ENCODE measurements at places on chromosomes 16 and 17.
A peak's percentile ranks its signal among the peaks of the same experiment; 100 is the strongest.

DNA sequence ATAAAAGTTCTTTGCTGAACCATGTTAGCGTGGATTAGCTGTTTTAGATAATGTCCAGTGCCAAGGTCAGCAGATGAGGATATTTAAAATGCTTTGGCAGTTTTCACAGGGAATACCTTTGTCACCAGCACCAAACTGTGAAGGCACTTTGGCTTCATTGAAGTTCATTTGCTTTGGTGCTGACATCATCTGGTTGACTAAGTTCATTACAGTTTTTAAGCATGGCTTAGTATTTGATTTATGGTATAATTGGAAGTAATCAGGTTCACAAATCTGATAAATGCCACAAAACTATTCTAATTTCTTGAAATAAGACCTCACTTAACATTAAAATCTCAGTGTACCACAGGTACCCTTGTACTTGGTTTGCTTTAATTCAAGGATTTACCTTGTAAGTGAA, 4.3 kb downstream of the GID4 start:
- peak; percentile 23 for DNase-seq

- peak; percentile 40 for DNase-seq
Observed at GRCh38 chr17:3891626-3892094, 1.2 kb downstream of the CAMKK1 start.

GRCh38 chr17:17071531-17072360, 29.5 kb downstream of the MPRIP start:
- DNase-seq: no peak

GRCh38 chr17:2123375-2124251, 68.7 kb downstream of the HIC1 start:
- DNase-seq: peak; percentile 46

- no peak for DNase-seq
Observed at GRCh38 chr17:7024402-7024785, 1.5 kb downstream of the BCL6B start.

Measured in fibroblast of skin of back (primary cell).